ENCODE measurements at places on chromosomes 2 and 18. TPM values are rescaled to one million over a fixed set of nuclear protein-coding genes. Genes with fewer than 3 reads are reported as not detected.

TRABD2A gene
- total RNA-seq: 10.1 TPM

GLI2 gene
- 26.5 TPM for total RNA-seq

FAM117B gene
- 2.2 TPM for total RNA-seq

COL4A4 gene
- total RNA-seq: 1.0 TPM

CROCC2 gene
- not detected for total RNA-seq

TCF23 gene
- total RNA-seq: not detected

SOX11 gene
- not detected for total RNA-seq

COL4A3 gene
- 1.1 TPM for total RNA-seq

LAMA1 gene
- 0.06 TPM for total RNA-seq

ABCA12 gene
- total RNA-seq: 0.39 TPM

PAX3 gene
- not detected for total RNA-seq

GKN2 gene
- 3.5 TPM for total RNA-seq

STK39 gene
- 10.7 TPM for total RNA-seq

MC4R gene
- total RNA-seq: not detected

NPHP1 gene
- total RNA-seq: 8.8 TPM

TBR1 gene
- total RNA-seq: 0.09 TPM

MGAT5 gene
- total RNA-seq: 13.7 TPM
